GM13977 (cell line): ENCODE measurements at places on chromosomes 3 and 15.

- no peak for DNase-seq
Measured at GRCh38 chr3:108221393-108221792, 831 bp downstream of the IFT57 start.

GRCh38 chr3:113105966-113106660 lies 105.2 kb upstream of the BOC start:
- DNase-seq = no peak

GRCh38 chr3:58173029-58173668 lies 37.6 kb downstream of the DNASE1L3 start:
- DNase-seq = no peak

- no peak for DNase-seq
Measured at GRCh38 chr3:132507657-132508056, 89.4 kb upstream of the ACKR4 start.

GRCh38 chr15:72183781-72184164 lies 13.8 kb downstream of the GRAMD2A start:
- no peak for DNase-seq

DNA sequence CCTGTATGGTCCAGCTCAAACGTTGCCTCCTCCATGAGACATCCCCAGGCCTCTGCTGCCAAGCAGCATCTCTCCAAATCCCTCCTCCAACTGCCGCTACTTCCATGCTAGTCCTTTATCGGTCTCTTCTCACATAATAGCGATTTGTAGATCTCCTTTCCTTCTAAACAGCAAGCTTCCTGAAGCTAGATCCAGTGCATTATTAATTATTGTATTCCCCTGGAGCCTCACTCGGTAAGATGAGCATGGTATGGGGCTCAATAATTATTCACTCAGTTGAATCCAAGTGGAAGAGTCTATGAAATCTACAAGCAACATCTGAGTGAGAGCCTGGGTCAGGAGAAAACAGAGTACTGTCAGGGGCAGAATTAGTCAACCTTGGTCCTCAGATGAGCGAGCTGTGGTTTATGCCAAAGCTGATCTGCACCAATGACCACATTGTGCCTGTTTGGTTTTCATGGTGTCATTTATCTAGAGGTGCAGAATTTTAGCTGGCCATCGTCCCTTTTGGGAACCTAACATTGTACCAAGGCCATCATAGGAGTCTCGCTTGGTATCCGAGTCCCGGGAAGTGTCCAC lies 93.8 kb upstream of the UBE2E1 start:
- DNase-seq = no peak

GRCh38 chr3:109804697-109805096 lies 467.4 kb upstream of the DPPA4 start:
- DNase-seq = no peak

GRCh38 chr3:23094890-23095462 lies 108.2 kb upstream of the UBE2E2 start:
- DNase-seq = no peak

DNA sequence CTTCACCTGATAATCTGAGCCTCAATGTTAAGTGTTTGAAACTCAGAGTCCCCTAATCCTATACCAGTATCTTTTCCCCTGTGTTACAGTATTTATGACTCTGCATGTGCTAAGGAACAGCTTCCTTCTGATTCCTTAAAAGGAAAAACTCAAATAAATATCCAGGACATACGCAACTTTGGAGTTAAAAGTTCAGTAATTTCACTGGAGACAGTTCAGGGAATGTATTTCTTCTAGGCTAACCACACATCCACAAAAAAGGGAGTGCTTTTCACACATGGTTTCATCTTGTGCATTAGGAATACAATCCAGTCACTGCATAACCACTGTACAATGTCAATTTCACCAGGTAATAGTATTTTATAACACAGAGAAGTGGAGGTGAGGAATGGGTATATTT lies 31.0 kb downstream of the PGBD4 start:
- no peak for DNase-seq

DNA sequence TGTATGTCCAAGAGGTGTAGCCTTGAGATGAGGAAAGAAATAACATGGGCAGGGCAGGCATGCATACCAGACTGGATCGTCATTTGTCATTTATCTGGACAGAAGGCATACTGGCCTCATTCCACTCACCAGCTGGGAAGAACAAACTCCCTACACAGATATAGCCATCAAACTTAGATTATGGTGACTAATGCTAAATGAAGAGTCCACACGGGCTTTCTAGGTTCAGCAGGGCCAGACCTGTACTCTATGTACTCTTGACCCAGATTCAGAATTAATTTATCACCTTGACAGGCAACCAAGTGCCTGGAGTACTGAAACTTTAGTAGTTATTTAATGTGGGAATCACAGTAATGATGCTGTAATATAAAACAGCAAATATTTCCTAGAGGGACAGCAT lies 164.3 kb upstream of the IL12A start:
- no peak for DNase-seq

GRCh38 chr3:62892951-62893350 lies 17.7 kb upstream of the CADPS start:
- no peak for DNase-seq

GRCh38 chr3:16844222-16844621 lies 40.5 kb upstream of the PLCL2 start:
- DNase-seq = no peak

GRCh38 chr3:196627918-196628231 lies 11.6 kb upstream of the NRROS start:
- DNase-seq = no peak

GRCh38 chr3:132538072-132538471 lies 59.0 kb upstream of the ACKR4 start:
- no peak for DNase-seq

- DNase-seq = no peak
Measured at GRCh38 chr3:191915712-191916111, 454.7 kb downstream of the PYDC2 start.

DNA sequence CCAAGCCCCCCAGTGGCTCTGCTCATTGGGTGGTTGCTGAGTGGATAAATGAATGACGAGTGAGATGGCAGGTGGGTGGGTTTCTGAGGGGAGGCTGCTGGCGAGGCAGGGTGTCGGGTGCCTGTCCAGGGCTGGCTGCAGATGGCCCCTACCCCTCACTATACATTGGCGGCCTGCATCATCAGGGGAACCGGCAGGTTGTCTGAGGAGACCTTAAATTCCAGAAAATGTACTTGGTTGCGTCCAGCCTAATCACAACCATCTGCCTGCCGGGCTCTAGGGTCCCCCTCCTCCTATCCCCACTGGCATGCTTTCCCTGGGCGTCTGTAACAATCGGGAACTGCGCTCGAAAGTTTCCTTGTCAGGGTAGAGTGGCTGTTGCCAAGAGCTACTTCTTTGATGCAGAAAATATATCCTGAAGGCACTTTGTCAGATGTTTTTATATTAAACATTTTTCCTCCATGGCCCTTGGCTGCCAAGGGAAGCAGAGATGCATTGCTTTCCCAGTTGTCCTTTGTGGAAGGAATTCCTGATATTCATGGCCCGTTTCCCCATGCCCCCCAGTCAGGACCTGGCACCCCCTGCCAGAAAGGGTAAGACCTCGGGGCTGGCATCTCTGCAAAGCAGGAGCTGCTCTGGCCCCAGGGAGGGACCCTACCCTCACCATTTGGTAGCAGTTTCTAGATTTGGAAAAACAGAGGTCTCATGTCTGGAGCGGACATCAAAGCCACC lies 22.9 kb downstream of the SMAD6 start:
- DNase-seq = no peak

GRCh38 chr3:161890147-161890625 lies 393.6 kb downstream of the OTOL1 start:
- no peak for DNase-seq

- no peak for DNase-seq
Measured at GRCh38 chr15:94968133-94968532, 736.8 kb downstream of the MCTP2 start.

GRCh38 chr3:125582707-125583106 lies 12.6 kb downstream of the OSBPL11 start:
- DNase-seq = peak; percentile 17

- no peak for DNase-seq
Measured at GRCh38 chr15:84582583-84583157, 18.1 kb upstream of the ZSCAN2 start.

- DNase-seq = no peak
Measured at GRCh38 chr3:22244761-22245521, 493.9 kb upstream of the ZNF385D start.

GRCh38 chr3:64354221-64354620 lies 129.0 kb upstream of the PRICKLE2 start:
- DNase-seq = no peak

GRCh38 chr3:156611870-156612494 lies 57.1 kb upstream of the SSR3 start:
- no peak for DNase-seq

GRCh38 chr3:12922881-12923431 lies 81.6 kb upstream of the RPL32 start:
- DNase-seq = no peak

GRCh38 chr3:129382366-129382765 lies 46.1 kb downstream of the EFCAB12 start:
- DNase-seq = no peak

- no peak for DNase-seq
Measured at GRCh38 chr3:14869917-14870782, 51.4 kb downstream of the FGD5 start.

DNA sequence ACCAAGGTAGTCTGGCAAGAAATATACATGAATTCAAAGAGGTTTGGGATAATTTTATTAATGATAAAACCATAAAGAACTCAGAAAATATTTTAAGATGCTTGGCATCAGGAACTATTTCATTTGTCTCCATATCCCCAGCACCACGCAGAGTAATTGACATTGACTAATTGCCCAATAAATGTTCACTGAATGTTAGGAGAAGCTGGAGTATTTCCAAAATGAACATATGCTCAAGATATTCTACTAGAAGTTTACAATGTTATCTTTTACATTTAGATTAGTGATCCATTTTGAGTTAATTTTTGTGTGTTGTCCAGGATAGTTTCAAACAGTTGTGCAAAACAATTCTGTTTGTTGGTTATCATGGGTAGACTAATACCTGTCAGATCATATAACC lies 298.8 kb upstream of the CTDSPL start:
- no peak for DNase-seq

GRCh38 chr3:188776447-188776846 lies 395.3 kb upstream of the TPRG1 start:
- DNase-seq = no peak

DNA sequence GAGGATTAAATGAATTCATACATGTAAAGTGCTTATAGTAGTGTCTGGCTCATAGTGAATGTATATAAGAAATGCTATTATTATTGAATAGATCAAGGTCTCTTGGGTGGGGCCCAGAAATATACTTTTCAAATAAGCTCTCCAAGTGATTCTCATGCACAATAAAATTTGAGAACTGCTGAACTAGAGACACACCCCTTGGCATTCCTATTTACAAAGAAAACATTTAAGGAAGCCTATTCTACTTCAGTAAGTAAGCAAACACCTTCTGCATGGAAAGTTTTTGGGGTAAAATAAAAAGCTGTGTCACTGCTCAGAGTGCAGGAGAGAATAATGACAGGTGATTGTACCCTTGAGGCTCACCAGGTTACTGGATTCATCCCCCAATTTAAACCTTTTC lies 75.2 kb downstream of the EOMES start:
- no peak for DNase-seq

- no peak for DNase-seq
Measured at GRCh38 chr3:64398476-64398875, 173.2 kb upstream of the PRICKLE2 start.

GRCh38 chr3:4830586-4830914 lies 148.7 kb upstream of the BHLHE40 start:
- no peak for DNase-seq

GRCh38 chr3:11411956-11412355 lies 139.8 kb downstream of the ATG7 start:
- DNase-seq = no peak

GRCh38 chr3:142065932-142066331 lies 83.4 kb downstream of the TFDP2 start:
- no peak for DNase-seq

DNA sequence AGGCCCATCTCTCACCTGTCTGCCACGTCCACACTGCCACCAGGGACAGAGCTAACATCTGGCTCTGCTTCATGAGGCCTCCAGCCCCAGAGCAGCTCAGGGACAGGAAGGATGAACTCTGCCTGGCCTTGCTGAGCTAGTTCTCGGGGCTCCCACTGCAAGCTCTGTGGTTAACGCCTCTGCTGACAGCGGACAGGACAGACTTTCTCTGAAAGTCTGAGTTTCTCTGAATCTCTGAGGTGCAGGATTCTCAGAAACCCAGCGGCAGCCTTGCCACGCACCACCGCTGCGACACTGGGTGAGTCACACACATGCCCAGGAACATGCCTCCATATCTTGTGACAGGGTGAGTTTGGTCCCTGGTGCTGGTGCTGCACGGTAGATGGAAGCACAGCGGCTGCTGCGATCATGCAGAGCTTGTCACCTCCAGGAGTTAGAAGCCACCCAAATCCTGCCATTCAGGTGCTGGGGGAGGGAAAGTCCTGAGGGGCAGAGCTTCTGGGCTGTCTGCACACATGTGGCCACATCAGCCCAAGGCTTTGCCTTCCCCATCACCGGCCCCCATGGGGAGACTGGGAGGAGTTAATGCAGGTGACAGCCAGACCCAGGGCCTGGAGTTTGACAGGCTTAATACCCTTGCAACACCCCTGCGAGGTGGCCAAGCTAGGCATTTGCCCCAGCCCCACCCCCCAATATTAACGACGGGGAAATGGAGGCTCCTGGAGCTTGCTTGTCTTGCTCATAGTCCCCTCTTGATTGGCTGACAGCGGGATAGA lies 267.0 kb downstream of the PLCL2 start:
- peak; percentile 87 for DNase-seq

- DNase-seq = no peak
Measured at GRCh38 chr3:180926526-180926925, 14.1 kb downstream of the FXR1 start.

GRCh38 chr3:184314700-184315542 lies 515 bp downstream of the EIF4G1 start:
- DNase-seq = peak; percentile 75

- DNase-seq = no peak
Measured at GRCh38 chr3:151985787-151986430, 112.5 kb downstream of the SUCNR1 start.

DNA sequence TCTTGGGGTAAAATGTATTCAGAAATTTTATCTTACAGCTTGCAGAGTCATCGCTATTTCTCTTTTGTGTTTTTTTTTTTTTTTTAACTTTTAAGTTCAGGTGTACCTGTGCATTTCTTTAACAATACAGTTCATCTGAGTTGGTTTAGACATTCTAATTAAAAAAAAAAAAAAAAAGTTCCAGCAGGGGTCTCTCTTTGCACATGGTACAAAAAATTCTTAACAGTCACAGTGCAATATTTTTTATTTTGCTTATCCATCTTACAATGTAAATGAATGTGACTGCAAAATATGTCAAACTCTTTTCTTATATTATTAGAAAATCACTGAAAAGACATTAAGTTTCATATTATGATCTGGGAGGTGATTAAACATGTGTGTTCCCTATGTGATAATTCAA lies 47.5 kb upstream of the SLC9A9 start:
- DNase-seq = peak; percentile 19

GRCh38 chr3:24899901-24900603 lies 405.4 kb upstream of the THRB start:
- DNase-seq = no peak
